ENCODE measurements at places on chromosomes 5 and 9.

DNA sequence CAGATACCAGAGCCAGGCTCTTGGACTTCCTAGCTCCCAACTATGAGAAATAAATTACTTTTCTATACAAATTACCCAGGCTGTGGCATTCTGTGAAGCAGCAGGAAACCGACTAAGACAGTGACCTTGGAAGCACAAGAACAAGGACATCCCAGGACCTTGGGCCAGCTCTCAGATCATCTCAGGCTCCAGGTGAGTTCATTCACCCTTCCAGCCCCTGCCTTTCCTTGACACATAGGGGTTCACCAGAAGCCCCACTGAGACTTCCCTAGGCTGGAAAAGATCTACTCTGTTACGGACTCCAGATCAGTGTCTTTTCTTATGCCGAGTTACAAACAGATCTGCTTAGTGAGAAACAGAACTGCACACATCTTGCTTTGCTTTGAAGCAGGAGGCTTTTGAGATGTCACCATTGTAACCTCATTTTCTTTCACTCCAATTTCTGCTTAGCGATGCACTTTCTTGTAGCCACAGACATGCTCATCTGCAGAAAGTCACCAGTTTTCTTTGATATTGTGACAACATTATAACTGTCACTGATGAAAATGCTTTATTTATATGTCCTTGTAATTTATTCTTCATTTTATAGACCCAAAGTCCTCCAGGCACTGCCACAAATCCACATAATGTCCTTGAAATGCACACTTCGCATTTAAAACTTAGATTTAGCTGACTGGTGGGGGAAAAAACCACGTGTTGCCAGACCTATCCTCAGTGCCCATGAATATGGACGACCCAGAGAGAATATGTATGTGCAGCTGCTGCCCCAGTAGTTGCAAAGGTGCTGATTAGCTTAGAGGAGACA, 8.1 kb downstream of the CD180 start:
- DNase-seq = no peak

DNA sequence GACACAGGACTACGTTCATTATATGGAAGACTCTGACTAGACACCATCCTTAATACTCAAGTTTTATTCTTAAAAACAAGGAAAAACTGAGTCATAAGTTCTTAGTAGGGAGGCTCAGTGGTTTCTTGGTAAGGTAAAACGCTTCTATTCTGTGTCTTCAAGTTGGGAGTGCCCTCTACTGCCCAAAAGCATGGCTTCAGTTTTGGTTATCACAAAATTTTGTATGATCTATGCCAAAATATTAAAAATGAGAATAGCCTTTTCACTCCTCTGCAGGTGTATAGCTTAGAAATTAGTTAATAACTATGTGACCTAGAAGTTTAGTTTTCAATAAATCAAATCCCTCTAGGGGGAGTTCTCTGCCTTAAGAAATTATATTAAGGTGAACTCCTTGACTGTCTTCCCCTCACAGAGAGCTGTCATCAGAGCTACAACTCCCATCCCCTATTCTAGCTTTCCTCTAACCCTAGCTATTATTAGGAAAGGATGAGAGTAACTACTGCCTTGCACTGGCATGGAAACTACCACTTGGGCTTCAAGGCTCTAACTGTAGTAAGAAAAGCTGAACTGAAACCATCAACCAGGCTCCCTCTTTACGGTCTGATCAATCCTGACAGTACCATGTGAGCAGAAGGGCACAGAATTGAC, 189.7 kb downstream of the GNAQ start:
- DNase-seq = no peak

- no peak for DNase-seq
These were observed 321.8 kb downstream of the SLIT3 start for GRCh38 chr5:168979135-168979534.

DNA sequence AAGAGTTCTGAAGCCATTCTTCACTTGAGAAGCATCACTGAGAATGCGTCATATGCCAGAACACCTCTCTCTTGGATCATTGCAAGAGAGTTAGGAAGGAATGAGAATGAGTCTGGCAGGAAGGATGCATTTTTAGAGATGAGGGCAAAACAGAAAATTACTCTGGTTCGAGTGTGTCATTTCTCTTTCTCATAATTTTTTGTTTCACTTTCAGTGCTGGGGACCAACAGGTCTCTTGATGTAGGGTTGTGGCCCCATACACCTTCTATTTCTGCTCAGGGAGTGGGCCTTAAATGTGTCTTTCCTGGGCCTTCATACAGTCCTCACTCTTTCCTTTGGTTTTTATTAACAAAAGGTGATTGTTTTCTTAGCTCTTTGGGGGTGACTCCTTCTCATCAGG, 302.4 kb downstream of the NR3C1 start:
- DNase-seq = no peak

DNA sequence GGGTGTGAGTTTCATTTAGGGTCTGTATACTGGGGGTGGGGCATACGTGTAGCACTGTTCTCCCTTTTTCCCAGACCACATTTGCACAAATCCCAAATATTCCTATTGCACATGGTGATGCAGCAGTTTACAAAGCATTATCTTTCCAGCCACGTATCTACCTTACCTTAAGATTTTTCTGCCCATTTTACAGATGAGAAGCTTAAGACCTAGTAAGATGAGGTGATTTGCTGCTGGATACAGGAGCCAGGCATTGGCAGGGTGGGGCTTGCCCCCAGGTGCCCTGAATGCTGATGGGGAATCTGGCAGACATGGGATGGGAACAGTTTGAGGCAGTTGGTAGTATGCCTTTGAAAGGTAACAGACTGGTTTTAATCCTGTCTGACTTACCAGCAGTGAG, 12.5 kb downstream of the LHX2 start:
- no peak for DNase-seq

GRCh38 chr5:38845526-38846378, at the start of gene OSMR:
Gene OSMR, plus strand, starts transcription at chr5:38846012. Its CDS starts 23,033 bp downstream, at chr5:38869045.
- no peak for DNase-seq

DNA sequence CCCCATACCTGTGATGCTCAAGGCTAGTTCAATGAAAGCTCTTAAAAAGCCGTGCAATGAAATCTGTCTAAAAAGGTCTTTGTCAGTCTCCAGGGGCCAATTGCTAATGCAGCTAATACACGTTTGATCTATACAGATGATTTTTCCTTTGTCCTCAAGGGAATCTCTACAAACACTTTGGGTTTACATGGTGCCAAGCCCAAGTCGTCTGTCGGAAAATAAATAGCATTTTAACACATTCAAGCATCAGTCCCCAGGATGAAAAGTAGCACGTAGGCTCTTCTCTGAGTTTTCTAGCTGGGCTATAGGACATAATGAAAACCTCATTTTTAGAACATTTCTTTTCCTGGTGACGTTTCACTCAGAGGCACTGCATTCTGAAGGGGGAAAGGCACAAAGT, 477.4 kb upstream of the WWC1 start:
- DNase-seq = no peak

DNA sequence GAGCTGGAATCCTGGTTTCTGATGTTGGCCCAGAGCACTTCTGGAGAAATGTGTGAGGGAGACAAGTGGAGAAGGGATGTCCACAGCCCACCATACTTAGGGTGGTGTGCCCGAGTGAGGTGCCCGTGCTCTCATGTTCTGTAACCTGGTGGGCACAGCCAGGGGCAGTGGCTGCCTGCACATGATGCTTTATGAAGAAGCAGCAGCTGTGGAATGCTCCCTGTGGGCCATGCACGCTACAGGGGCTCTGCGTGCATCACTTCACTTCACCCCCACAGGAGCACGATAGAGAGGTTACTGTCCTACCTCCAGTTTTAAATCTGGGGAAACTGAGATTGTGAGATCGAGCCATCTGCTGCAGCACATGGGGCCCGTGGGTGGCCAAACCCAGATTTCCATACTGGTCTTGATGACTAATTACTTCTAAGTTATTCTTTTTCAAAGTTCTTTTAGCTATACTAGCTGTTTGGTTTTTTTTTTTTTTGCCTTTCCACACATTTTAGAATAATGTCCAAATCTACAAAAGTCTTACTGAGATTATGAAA, 441.6 kb downstream of the GADD45G start:
- DNase-seq = no peak
